ENCODE measurements at places on chromosomes 6 and 20.

GRCh38 chr20:6654513-6655252, 112.8 kb upstream of the BMP2 start:
- DNase-seq, result no peak

DNA sequence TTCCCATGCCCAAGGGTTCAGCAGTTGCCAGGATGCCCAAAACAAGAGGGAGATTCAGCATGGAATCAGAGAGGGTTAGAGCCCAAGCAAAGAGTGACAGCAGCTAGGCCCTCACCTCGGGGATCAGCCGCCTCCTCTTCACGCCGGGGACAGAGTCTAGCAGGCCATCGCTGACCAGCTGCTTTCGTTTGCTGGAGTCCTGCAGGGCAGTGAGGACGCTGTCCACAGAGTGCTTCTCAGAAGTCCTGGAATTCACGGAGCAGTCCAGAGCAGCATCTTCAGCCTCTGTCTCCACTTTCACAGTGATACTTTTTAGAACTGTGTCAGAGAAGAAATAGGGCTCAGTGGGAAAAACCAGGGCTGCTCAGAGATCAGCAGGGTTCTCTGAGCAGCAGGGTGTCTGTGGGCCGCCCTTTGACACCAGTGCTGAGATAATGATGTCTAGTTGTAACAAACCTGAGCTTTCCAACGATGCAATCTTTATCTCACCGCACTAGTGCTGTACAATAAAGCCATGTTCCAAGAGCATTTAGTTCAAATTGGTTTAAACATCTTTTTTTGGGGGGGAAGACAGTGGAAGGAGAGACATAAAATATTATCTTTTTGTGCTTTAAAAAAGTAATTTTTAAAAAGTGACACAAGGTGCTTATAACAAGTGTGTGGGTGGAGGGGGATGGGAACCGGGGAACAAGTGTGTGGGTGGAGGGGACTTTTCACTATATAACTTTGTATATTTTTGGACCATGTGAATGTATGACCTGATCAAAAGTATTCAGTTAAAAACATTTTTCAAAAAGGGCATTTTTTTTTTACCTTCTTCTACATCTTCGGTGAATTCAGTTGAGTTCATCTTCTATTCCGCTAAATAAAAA, 16.6 kb downstream of the BEND3 start:
- DNase-seq, result no peak

- no peak for DNase-seq
These were observed 4.9 kb upstream of the ANKRD60 start for GRCh38 chr20:58233393-58233792.

DNA sequence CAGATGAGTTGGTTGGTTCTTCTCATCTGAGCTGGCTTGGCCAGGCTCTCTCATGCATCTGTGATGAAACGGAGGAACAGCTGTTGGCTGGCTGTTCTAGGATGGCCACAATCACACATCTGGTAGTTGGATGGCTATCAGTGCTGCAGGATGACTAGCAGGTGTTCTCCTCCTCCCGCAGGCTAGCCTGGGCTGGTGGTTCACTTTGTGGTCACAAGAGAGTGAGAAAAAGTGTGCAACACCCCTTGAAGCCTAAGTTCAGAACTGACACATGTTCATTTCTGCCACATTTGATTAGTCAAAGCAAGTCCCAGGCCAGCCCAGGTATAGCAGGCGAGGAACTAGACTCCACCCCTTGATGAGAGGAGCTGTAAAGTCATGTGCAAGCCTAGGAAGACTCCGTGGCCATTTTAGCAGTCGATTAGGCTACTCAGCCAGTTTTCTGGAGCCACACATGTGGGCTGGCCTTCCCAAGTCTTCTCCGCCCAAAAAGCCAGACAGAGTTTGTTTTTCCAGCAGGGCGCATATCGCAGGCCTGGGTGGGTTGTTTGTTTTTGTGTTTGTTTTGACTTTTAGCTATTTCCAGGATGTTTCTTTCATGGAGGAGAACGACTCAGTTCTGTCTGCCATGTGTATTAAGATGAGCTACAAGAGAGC, 120.8 kb downstream of the ISM1 start:
- DNase-seq, result no peak

- DNase-seq, result no peak
These were observed 52.1 kb downstream of the CD2AP start for GRCh38 chr6:47529734-47530133.

DNA sequence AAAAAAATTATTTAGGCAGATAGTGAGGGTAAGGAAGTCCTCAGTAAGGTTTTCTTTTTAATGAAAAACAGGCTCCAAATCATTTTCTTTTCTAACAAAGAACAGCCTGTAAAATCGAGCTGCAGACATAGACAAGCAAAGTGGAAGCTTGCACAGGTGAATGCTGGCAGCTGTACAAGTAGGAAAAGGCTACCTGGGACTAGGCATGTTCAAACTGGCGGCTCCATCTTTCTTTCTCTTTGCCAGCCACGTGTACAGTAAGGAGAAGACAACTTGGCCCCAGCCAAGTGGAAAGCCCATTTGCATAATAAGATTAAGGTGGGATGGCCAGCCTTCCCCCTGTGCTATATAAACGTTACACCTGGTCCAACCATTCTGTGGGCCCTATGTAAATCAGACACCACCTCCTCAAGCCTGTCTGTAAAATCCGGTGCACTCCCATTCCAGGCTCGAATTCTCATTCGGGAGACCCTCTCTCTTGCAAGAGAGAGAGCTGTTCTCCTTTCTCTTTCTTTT, 27.0 kb upstream of the SLC2A12 start:
- no peak for DNase-seq

- DNase-seq, result no peak
These were observed 42.5 kb upstream of the FERMT1 start for GRCh38 chr20:6165346-6165745.

DNA sequence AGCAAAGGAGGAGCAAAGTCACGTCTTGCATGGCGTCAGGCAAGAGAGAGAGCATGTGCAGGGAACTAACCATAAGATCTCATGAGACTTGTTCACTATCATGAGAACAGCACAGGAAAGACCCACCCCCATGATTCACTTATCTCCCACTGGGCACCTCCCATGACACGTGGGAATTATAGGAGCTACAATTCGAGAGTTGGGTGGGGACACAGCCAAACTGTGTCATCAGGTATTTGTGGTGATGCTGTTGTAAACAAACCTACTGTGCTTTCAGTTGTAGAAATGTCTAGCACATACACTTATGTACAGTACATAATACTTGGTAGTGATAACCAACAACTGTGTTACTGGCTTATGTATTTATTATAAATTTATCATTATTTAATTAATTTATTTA, 128.3 kb downstream of the UTRN start:
- DNase-seq, result no peak

DNA sequence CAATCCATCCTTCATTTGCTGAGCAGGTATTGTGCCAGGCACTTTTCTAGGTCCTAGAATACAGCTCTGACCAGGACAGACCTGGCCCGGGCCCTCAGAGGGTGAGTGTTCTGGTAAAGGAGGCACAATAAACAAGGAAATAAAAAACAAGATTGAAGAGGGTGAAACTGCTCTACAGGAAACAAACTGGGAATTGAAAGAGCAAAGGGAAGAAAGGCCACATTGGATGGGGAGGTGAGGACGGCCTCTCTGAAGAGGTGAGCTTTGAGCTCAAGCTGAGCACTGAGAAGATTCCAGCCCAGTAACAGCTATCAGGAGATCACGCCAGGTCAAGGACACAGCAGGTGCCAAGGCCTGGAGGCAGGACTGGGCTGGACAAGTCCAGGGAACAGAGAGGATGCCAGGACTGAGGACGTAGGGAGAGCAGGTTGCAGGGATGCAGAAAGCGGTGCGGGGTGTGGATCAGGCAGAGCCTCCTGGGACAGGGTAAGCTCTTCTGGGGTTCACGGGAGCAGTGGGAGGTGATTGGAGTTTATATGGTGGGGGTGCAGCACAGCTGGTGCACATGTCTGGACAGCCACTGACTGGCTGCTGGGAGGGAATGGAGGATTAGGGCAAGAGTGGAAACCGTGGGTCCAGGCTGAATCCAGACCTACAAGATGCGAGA, 433.3 kb downstream of the PREX1 start:
- no peak for DNase-seq

GRCh38 chr20:4320291-4320690, 304.9 kb upstream of the RNF24 start:
- DNase-seq, result no peak

DNA sequence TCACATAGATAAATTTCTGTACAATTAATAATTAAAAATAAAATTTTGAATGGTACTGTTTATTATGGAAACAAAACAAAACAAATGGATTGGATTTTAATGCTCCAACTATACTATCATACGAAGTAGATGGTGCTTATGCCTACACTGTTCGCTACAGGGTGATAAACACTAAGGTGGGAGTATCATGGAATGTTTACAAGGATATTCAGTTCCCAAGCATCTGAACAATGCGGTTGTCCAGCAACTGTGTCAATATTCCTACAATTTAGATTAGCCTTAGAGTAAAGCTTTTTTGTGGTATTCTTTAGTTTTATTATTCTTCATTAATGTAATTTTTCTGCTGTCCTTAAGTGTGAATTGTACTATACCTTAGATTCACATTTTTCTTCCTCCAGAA, 105.1 kb downstream of the MMS22L start:
- DNase-seq, result no peak

DNA sequence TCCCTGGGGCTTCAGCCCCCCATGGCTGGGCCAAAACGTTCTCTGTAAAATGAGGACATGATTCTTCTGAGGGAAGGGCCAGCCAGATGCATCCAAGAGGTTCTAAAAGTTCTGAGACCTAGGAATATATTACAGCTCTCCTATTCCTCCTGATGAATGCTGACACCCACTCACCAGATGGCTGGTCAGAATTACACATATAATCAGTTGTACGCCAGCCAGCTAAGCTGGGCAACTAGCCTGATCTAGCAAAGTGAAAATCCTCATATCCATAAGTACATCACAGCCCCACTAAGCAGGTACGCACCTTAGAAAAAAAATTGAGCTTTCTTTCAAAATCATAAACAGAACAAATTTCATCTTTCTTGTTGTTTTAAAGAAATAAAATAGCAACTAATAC, 34.8 kb downstream of the C6orf118 start:
- no peak for DNase-seq
